ENCODE measurements at places on chromosomes 7 and 10.

DNA sequence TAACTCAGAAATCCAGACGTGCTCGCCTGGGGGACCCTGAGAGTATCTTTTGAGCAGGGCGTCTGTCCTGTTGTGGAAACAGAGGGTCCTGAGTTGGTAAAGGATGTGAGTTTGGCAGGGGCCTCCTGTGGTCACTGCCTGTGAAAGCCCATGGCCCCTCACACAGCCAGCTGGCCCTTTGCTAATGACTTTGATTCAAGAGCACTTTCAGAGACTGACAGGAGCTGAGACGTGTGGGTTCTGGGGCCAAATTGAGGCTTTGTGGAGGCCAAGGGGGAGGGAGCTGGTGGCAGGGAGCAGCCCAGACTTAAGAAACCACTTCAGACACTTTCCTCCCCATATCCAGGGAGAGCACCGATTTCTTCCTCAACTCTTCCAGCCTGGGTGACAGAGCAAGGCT lies 459.4 kb upstream of the FOXK1 start:
- DNase-seq = no peak

- no peak for DNase-seq
Measured at GRCh38 chr7:74590813-74591212, 66.7 kb upstream of the GTF2I start.

GRCh38 chr7:67432536-67433234 lies 436.1 kb downstream of the TYW1 start:
- no peak for DNase-seq

DNA sequence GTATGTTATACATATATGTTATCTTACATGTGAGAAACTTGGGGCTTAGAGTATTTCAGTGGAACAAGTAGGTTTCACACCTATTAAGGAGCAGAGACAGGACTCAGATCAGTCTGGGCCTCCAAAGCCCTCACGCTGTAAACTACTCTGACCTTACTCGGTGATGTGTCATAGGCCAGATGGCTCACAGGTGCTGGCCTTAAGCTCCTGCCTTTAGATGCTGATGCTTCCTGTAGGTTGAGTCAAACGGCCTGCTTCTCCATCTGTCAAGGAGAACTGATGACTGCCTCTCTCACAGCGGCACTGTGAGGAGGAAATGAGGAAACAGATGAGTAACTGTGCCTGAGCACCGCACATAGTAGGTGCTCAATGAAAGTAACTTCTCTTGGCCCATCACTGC lies 312.6 kb upstream of the COBL start:
- DNase-seq = no peak

Measured in anterior cingulate cortex (tissue), 58 donors.